Stimulated activated CD8-positive, alpha-beta memory T cell treated with anti-CD3 and anti-CD28 coated beads, Interleukin-15, amount 100 ng/mL, for 24 hours (primary cell): ENCODE measurements at places on chromosomes 13 and 19.

DNA sequence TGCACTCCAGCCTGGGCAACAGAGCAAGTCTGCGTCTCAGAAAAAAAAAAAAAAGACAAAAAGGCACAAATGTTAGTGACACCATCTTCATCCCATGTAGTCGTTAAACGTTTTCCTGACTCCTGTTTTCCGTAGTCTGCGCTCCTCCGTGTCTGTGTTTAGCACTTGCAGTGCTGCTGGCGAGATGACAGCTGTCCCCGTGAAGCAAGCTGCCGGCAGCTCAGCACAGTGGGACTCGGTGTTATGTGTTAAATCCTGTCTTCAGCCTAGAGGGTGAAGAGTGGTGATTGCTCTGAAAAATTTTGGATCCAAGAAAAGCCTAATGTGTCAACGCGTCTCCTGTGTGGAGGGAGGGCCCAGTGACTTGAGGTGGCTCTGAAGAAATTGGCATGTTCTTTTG, 18.4 kb downstream of the UBXN6 start:
- no peak for DNase-seq

- no peak for DNase-seq
Measured at GRCh38 chr13:40878321-40878720, 88.9 kb downstream of the SLC25A15 start.

DNA sequence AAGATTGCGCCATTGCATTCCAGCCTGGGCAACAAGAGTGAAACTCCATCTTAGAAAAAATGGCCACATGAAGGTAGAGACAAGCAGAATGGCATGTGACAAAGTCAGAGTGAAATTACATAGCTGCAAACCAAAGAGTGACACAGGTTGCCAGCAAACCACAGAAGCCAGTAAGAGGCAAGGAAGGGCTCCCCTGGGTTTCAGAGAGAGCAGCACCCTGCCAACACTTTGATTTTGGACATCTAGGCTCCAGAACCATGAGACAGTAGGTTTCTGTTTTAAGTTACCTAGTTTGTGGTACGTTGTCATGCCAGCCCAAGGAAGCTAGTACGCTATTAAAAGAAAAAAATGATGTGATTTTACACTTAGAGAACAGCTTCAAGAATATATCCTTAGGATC, 1.9 kb downstream of the NLRP4 start:
- DNase-seq = no peak

DNA sequence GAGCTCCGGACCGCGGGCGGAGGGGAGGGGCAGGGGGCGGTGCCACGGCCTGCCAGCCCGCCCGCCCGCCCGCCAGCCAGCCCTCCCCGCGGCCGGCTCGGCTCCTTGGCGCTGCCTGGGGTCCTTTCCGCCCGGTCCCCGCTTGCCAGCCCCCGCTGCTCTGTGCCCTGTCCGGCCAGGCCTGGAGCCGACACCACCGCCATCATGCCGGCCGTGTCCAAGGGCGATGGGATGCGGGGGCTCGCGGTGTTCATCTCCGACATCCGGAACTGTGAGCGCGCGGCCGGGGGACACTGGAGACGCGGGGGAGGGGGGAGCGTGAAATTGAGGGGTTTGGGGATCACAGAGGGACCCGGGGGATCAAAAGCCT, at the start of gene AP2A1:
TSS of gene AP2A1 (plus strand) at position 72 of the 370 bp plus-strand sequence. CDS start at position 205, 133 bp downstream.
- no peak for DNase-seq

DNA sequence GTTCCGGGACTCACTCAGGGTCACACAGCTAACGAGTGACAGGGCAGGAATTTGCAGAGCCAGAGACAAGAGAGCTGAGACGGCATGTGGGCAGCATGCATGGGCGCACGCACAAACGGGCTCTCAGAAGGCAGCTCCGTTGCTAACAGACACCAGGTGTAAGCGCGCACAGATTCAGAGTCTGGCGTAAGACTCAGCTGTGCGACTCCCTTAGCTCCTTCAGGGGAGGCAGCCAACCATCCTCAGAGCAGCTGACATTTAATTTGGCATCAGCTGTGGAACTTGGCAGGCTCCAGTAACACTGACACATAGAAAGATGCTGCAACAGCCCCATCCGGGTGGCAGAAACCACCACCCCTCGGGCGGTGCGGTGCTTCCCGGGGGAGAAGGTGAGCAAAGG, 7.5 kb upstream of the TM6SF2 start:
- no peak for DNase-seq

DNA sequence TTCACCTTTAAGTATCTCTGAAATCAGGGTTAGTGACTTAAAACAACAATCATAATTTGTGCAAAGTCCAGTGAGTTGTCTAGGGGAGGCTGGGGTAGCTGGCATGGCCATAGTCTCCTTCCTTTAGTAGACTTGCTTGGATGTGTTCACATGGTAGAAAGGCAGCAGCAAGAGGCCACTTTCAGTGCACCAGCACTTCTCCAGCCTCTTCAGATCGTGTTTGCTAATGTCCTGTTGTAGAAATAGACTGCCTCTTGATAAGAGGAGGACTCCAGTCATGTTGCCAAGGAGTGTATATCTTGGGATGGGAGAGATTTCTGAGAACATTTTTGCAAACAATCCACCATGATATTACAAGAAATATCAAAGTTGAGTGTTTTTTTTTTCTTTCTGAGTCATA, 22.9 kb downstream of the WDFY2 start:
- DNase-seq = no peak

GRCh38 chr13:30615866-30616541, 1.7 kb upstream of the USPL1 start:
- DNase-seq = no peak

GRCh38 chr19:13366529-13367143, 139.6 kb downstream of the CACNA1A start:
- no peak for DNase-seq

- no peak for DNase-seq
Measured at GRCh38 chr19:23795462-23795861, 36.8 kb upstream of the ZNF681 start.

DNA sequence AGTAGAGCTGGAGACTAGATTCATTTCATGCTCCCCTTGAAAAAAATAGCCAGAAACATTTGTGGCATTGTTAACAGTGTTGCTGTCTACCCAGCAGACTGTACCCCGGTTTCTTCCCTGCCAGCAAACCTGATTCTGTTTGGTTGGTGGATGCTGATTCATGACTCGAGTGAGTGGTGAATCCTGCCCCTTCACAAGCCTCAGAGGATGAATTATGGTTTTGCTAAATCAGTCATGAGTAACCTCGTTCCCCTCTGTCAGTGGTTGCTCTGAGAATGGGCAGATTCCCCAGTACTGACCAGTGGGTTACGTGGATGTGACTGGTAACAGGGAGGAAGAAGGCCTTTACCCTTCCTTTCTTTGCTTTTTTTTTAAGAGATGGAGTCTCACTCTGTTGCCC, 10.1 kb downstream of the NLRP12 start:
- DNase-seq = no peak

DNA sequence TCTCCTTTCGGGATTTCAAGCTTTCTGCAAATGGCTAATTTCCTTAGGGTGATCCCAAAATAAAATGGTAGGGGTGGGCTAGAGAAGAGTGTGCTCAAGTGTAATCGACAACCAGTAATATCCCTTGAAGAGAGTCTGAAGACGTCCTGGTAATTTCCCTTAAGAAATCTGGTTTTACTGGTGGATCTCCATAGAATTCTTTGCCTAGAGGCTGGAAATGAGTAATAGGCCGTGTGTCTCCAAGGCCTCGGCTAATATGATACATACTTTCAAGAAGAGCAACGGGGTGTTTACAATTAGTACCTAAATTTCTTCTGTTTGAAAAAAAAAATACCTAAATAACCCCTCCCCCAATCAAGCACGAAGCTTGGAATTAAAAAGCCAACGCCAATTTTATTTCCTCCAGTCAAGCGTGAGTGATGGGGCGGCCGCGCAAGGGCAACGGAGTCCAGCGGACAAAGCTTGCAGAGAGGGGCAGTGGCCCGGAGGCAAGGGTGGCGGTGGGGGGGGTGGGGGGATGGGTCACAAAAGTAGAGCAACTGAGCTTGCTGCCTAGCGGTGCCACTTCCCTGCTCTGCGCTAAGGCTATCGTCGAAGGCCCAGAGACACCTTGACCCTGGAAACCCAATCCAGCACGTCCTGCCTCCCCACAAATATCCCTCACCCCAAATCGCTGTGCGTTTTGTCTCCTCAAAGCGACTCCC, 7.8 kb downstream of the SOX21 start:
- no peak for DNase-seq

DNA sequence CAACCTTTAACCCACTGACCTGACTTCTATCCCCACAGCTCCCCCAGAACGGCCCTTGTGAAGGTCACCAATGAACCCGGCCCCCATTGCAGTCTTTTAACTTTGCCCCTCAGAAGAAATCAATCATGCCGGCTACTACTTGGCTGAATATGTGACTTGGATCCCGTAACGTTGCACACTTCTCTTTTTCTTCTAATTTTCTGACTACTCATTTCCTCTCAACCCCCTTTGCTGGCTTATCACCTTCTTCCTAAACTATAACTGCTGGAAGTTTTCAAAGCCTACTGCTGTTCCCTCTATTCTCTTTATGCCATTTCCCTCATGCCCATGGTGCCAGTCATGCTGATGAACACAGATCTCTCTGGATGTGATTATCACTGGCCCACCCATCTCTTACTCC, 367.6 kb downstream of the DNAJC15 start:
- DNase-seq = no peak

- DNase-seq = no peak
Measured at GRCh38 chr19:46981286-46981945, 38.2 kb upstream of the NPAS1 start.

DNA sequence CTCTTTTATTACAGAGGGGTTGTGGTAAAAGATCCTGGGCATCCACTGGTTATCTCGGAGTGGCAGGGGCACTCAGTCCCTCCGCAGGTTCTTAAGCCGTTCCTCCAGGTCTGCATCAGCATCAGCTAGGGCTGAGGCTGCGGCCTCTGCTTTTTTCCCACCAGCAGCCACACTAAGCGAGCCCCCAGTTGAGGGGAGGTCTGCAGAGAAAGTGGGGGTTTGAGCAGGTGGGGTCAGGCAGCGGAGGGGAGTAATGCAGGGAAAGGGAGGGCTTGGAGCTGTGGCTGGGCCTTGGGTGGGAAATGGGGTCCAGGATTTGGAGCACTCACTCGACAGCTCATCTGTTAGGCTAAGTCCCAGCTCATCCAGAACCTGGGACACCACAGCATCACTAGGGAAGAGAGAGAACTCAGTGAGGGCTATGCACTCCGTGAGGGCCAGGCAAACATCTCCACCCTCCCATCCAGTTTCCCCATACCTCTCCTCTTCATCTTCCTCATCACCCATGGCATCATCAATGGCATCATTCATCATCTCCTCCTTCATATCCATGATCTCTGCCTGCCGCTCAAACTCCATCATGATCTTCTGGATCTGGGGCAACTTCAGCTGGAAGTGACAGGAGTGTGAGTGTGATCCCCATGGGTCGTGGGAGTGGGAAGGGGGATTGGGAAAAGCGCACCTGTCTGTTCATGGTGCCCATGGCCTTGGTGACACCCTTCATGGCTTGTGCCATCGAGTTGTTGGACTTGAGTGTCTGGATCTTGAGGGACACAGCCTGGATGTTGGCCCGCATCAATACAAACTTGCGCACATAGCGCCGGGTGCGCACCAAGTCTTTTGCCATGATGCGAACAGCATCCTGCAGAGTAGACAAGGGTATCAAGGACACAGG, 3.1 kb downstream of the CHMP2A start:
- no peak for DNase-seq

DNA sequence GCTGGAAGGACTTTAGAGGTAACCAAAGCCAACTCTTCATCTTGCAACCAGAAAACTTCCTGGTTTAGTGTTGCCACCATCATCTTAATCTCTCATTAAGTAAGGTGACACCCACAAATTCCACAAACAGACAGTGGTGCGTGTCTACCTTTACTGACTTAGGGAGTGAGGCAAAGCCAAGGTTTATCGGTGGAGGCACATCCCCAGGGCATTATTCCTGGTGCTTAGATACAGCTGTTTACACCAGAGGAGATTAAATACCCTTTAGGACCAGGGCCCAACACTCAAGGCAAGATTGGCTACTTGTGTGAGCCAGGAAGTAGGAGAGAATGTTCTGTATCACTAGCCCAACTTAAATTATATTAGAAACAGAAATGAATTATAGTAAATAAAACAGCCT, 9.5 kb downstream of the STOML3 start:
- no peak for DNase-seq

GRCh38 chr13:75702476-75702875, 66.3 kb downstream of the LMO7 start:
- DNase-seq = no peak

DNA sequence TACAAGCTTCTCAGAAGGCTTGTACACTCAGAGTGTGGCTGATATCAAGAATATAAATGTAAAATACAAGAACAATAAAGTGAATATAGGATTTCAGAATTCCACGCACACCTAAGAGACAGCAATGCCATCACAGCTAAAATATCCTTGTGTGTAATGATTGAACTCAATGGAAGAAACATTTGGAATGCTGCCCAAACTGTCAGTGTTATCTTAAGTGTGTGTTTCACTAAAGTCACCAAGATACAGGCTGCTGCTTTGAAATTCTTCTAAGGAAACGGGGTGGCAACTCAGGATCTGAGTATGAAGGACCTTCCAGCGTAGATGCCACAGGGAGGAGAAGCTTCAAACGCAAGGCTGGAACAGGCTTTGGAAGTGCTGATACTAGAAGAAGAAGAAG, 86.8 kb downstream of the SGCG start:
- DNase-seq = no peak

GRCh38 chr13:113632706-113633484, 25.1 kb downstream of the ATP4B start:
- no peak for DNase-seq

GRCh38 chr19:55692681-55693081, 17.7 kb downstream of the EPN1 start:
- DNase-seq = no peak

DNA sequence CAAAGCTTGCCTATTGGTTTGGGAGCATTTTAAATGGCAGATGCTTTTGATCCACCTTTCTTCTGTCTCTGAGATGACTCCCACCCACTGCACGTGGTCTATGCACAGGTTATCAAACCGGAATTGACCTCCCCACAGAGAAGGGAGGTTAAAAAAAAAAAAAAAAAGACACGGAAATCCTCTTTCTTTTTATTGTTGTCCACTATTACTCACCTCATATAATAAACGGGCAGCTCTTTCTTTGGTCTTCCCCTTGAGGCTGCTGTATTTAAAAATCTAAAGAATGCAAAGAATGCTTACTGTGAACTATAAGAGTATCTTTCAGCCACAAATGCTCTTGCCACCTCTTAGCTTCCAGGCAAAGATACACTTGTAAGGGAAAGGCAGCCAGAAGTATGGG, 329.7 kb downstream of the NDFIP2 start:
- DNase-seq = no peak

DNA sequence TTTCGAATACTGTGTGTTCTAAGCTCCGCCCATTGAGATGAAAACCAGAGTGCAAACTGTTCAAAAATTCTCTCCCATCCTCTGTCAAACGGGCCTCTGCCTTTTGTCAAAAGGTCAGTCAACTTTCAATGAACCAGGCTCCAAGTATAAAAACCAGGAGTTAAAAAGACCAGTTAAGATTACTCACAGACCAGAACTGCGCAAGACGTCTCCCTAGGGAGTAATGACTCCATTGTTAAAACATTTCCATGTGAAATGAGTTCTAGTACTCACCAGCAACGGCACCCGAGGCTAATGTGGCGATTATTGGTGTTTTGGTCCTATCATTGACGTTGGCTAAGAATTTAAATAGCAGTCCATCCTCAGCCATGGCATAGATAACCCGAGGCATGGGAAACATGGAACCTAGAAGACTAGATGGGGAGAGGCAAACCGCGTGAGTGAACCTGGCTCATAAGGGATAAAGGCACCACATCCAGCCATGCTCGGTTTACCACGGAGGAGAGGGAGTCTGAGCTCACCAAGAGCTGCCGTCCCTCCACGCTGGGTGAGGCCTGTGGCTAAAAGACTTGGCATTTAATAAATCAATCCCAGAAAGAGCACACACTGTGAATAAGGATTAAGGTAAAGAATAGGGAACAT, 73.3 kb downstream of the SLC7A1 start:
- DNase-seq = no peak
